ENCODE measurements at places on chromosomes 2 and 18. TPM values are rescaled to one million over a fixed set of nuclear protein-coding genes. Genes with fewer than 3 reads are reported as not detected.

DNA sequence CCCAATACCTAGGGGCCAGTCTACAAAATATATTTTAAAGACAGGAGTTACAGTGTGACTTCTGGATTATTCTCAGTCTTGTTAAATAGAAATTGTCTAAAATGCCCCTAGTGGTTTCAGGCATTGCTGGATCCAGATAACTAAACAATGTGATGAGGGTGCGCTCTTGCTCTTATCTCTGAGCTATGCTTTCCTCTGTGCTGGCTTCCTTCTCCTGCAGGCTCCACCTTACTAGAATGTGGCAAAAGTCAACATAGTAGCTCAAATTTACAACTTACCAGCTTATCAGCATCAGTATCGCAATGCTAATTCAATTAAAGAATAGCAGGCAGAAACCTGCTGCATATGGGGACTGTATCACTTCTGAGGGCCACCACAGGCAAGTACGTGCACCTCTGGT is 61.3 kb upstream of the RNU4ATAC start:
- no peak overlapping the region for H3K4me3 ChIP-seq
- no peak for DNase-seq
- no peaks in the 10 kb centered on the region for H3K27me3 ChIP-seq
- H3K36me3 ChIP-seq: peaks cover 35% of the 10 kb centered on the region
- peaks cover 3% of the 10 kb centered on the region for H3K4me1 ChIP-seq

Gene CYS1
- total RNA-seq: 0.81 TPM

Gene EDAR
- 0.28 TPM for total RNA-seq

GRCh38 chr2:17538844-17539554 is 1.5 kb upstream of the VSNL1 start:
- H3K36me3 ChIP-seq: peaks cover 5% of the 10 kb centered on the region
- H3K27me3 ChIP-seq: peaks cover 76% of the 10 kb centered on the region
- peak overlapping the region; percentile 58 for H3K4me3 ChIP-seq

Gene VIT
- not detected for total RNA-seq

- H3K4me3 ChIP-seq: no peak overlapping the region
- DNase-seq: no peak
- no peak overlapping the region for H3K27ac ChIP-seq
- peaks cover 3% of the 10 kb centered on the region for H3K36me3 ChIP-seq
Observed at GRCh38 chr2:27313882-27314645, 5.8 kb upstream of the UCN start.

Gene CASP8
- 45.0 TPM for total RNA-seq

Gene ALPG
- total RNA-seq: not detected

Gene RIOK3
- 95.8 TPM for total RNA-seq

Gene VIL1
- not detected for total RNA-seq

GRCh38 chr2:109196081-109196875 is 67.3 kb downstream of the SH3RF3 start:
- no peak overlapping the region for H3K4me3 ChIP-seq
- no peaks in the 10 kb centered on the region for H3K36me3 ChIP-seq
- no peak overlapping the region for H3K27ac ChIP-seq
- no peak for DNase-seq
- peaks cover 6% of the 10 kb centered on the region for H3K27me3 ChIP-seq
- H3K4me1 ChIP-seq: no peaks in the 10 kb centered on the region

DNA sequence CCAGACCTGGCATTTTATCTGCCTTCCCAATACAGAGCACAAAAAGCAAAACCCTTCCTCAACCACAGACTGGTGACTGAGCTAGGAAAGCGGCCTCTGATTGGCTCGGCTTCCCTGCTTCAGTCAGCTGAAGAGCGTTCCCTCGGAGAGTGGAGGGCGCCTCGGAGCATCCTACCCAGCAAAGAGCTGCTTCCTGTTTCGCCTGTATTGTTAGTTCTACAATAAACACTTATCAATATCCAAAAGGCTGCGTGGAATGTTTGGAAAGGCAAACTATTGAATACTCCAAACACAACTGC is 125.0 kb downstream of the CACNB4 start:
- peaks cover 13% of the 10 kb centered on the region for H3K27me3 ChIP-seq
- DNase-seq: no peak
- H3K36me3 ChIP-seq: no peaks in the 10 kb centered on the region
- H3K27ac ChIP-seq: no peak overlapping the region
- H3K4me1 ChIP-seq: peaks cover 24% of the 10 kb centered on the region

DNA sequence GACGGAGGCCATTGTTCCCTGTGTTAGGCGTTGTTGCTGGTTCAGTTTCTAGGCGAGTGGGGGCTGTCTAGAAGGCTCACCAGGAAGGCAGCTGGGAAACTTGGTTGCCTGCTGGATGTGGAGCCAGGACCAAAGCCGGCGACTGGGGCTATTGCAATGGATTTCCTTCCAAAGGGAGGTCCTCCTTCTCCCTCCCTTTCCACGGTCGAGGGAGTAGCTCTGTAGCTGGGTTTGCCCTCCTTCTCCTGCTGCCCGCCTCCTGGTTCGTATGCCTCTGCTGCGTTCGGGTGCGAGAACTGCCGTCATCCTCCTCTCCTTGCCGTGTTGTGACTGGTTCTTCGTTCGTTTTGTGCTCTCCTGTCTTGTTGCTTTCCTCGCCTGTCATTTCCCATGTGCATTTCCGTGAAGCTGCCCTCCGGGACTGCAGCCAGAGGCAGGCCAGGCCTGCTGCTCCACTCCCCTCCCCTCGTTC is 203.4 kb downstream of the NEDD4L start:
- H3K36me3 ChIP-seq: no peaks in the 10 kb centered on the region
- no peaks in the 10 kb centered on the region for H3K4me1 ChIP-seq
- H3K27me3 ChIP-seq: peaks cover 5% of the 10 kb centered on the region
- no peak for DNase-seq

DNA sequence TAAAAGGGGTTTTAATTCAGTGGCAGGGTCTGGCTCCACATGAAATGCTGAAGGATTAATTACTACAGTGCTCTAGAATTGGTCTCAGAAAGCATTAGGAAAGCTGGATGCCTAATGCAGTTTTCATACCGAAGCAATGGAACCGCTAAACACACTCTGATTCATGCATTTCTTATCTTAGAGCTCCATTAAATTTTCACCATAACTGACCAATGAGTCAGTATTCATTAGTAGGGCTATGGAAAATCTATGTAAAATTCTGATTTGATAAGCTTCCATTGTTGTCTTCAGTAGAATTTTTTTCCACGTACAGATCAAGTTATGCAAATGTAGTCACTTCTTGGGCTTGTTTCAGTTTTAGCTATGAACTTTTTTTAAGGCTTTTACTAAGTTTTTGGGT is 359.9 kb downstream of the ARHGAP15 start:
- peaks cover 22% of the 10 kb centered on the region for H3K4me1 ChIP-seq
- H3K27me3 ChIP-seq: no peaks in the 10 kb centered on the region
- no peak for DNase-seq
- H3K27ac ChIP-seq: no peak overlapping the region
- H3K36me3 ChIP-seq: peaks cover 21% of the 10 kb centered on the region

DNA sequence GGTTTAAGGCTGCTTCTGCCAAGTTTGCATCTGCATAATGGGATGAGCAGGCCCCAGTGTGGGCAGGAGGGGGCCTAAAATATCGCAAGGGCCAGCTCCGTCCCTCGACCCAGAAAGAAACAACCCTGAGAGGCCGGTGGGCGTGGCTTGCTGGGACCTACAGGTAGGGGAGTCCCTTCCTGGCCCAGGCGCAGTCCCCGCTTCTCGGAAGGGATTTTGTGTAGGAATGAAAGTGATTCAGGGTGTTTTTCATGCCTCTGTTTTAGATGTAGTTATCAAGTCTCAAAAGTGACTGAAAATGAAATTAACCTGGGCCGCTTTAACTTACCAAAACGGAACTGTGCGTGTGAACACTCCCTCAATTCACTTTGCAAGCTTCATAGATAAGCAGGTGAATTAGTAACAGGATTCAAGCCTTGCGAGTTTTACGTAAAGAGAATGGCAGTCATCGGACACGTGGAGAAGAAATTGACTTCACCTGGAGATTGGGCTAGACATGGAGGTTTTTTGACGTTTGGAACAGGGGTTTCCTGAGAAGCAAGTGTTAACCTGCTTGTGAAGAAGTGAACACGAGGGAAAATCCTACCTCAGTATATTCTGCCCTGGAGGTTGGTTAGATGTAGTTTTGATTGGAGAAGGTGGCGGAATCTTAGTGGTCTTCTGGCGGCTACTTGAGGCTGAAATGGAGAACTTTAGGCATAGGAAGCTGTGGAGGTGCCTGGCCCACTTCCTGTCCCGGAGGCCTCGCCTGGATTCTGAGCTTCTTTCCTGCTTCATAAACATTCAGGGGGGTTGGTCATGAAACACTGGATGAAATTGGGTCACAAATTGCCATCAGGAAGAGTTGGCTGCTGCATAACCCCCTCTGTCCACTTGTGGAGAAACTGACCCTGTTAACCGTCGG is 1.7 kb downstream of the NCK2 start:
- DNase-seq: peak; percentile 93
- H3K4me3 ChIP-seq: peak overlapping the region; percentile 96
- H3K4me1 ChIP-seq: peaks cover 78% of the 10 kb centered on the region
- H3K27ac ChIP-seq: peak overlapping the region; percentile 99
- H3K36me3 ChIP-seq: peaks cover 40% of the 10 kb centered on the region

GRCh38 chr18:23596183-23596582 is 9.9 kb upstream of the NPC1 start:
- H3K27me3 ChIP-seq: no peaks in the 10 kb centered on the region
- no peak overlapping the region for H3K27ac ChIP-seq
- H3K36me3 ChIP-seq: peaks cover 3% of the 10 kb centered on the region
- DNase-seq: no peak
- no peak overlapping the region for H3K4me3 ChIP-seq

DNA sequence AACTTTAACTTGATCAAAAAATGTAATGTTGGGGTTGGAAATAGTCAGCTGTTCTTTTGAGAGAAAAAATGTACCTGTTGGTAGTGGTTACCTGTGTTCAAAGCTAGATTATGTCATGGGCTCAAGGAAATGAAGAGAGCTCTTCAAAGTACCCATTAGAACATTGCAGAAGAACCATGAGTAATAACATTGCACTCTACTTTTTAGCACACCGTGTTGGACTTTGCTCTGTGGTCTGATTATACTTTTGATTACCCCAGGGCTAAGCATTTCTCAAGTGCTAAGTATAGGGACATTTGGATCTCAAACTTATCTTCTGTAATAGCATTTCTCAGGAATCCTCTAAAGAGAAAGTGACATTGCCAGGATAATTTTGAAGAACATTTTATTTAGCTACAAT is 1122.8 kb upstream of the CELF4 start:
- peaks cover 5% of the 10 kb centered on the region for H3K4me1 ChIP-seq
- DNase-seq: no peak
- H3K4me3 ChIP-seq: no peak overlapping the region
- H3K27ac ChIP-seq: no peak overlapping the region
- peaks cover 3% of the 10 kb centered on the region for H3K36me3 ChIP-seq
- peaks cover 6% of the 10 kb centered on the region for H3K27me3 ChIP-seq

GRCh38 chr2:163312713-163313112 is 423.1 kb downstream of the FIGN start:
- H3K27ac ChIP-seq: no peak overlapping the region
- no peaks in the 10 kb centered on the region for H3K36me3 ChIP-seq
- H3K4me1 ChIP-seq: no peaks in the 10 kb centered on the region
- DNase-seq: no peak
- H3K27me3 ChIP-seq: no peaks in the 10 kb centered on the region

GRCh38 chr18:59957957-59958356 is 58.2 kb downstream of the PMAIP1 start:
- DNase-seq: no peak
- H3K4me3 ChIP-seq: no peak overlapping the region
- H3K4me1 ChIP-seq: peaks cover 35% of the 10 kb centered on the region
- H3K27ac ChIP-seq: no peak overlapping the region
- H3K36me3 ChIP-seq: no peaks in the 10 kb centered on the region

Gene ARHGAP28
- not detected for total RNA-seq

Data from activated T-cell treated with anti-CD3 and anti-CD28 coated beads, Interleukin-2, amount 50 U/mL, for 72 hours (primary cell).